A549 treated with DMSO at 1 μM for 4 hours (cell line): ENCODE measurements at places on chromosomes 5 and 9. TPM values are rescaled to one million over a fixed set of nuclear protein-coding genes. Genes with fewer than 3 reads are reported as not detected.

HSD17B4 gene
- 49.4 to 63.3 TPM (median 61.6 TPM) in 5 replicates for total RNA-seq

HSD17B3 gene
- 0.19 to 0.31 TPM in 2 of 5 replicates, not detected in the others for total RNA-seq

RNF44 gene
- total RNA-seq: 31.2 to 47.4 TPM (median 42.0 TPM) in 5 replicates

GLRA1 gene
- total RNA-seq: not detected in 5 replicates

SERF1A gene
- total RNA-seq: 0.60 to 1.5 TPM (median 0.86 TPM) in 5 replicates

HTR4 gene
- not detected in 5 replicates for total RNA-seq

ZNG1E gene
- 64.7 to 73.7 TPM (median 67.7 TPM) in 5 replicates for total RNA-seq

HAVCR1 gene
- total RNA-seq: 35.8 to 44.2 TPM (median 43.9 TPM) in 5 replicates

PCDHGA6 gene
- 0.19 to 0.39 TPM (median 0.26 TPM) in 5 replicates for total RNA-seq

BHMT2 gene
- not detected in 5 replicates for total RNA-seq

TMC1 gene
- total RNA-seq: 0.05 to 0.19 TPM in 2 of 5 replicates, not detected in the others

SPINK7 gene
- total RNA-seq: not detected in 5 replicates

BAAT gene
- 0.40 to 0.67 TPM (median 0.57 TPM) in 5 replicates for total RNA-seq

LCN9 gene
- total RNA-seq: not detected in 5 replicates

MUSK gene
- total RNA-seq: not detected in 5 replicates

EGFLAM gene
- total RNA-seq: 0.06 to 0.18 TPM (median 0.08 TPM) in 3 of 5 replicates, not detected in the others

SLC6A18 gene
- not detected in 5 replicates for total RNA-seq

PRPF4 gene
- total RNA-seq: 61.8 to 63.0 TPM (median 62.3 TPM) in 5 replicates

MEIKIN gene
- total RNA-seq: not detected in 5 replicates

WNT8A gene
- total RNA-seq: not detected in 5 replicates

NUTM2G gene
- total RNA-seq: 0.03 TPM in 1 of 5 replicates, not detected in the others

STKLD1 gene
- total RNA-seq: 0.55 to 1.5 TPM (median 1.1 TPM) in 5 replicates

ZNF454 gene
- not detected in 5 replicates for total RNA-seq

IFNK gene
- total RNA-seq: not detected in 5 replicates

ZDHHC12 gene
- 66.4 to 91.1 TPM (median 77.5 TPM) in 5 replicates for total RNA-seq

STARD4 gene
- total RNA-seq: 4.2 to 6.3 TPM (median 4.7 TPM) in 5 replicates

LRRC19 gene
- not detected in 5 replicates for total RNA-seq

TUSC1 gene
- 3.8 to 8.6 TPM (median 7.6 TPM) in 5 replicates for total RNA-seq

LTC4S gene
- total RNA-seq: 0.26 to 0.34 TPM in 2 of 5 replicates, not detected in the others

ST8SIA4 gene
- total RNA-seq: 0.36 to 0.91 TPM (median 0.74 TPM) in 5 replicates

GSN gene
- 43.8 to 47.3 TPM (median 46.3 TPM) in 5 replicates for total RNA-seq

GPRIN1 gene
- total RNA-seq: 7.3 to 10.3 TPM (median 9.4 TPM) in 5 replicates

GPX8 gene
- total RNA-seq: 37.5 to 49.4 TPM (median 44.5 TPM) in 5 replicates

NPR3 gene
- 20.3 to 25.7 TPM (median 23.2 TPM) in 5 replicates for total RNA-seq

FBN2 gene
- total RNA-seq: 14.1 to 21.8 TPM (median 20.7 TPM) in 5 replicates

C9orf72 gene
- 3.6 to 5.7 TPM (median 4.4 TPM) in 5 replicates for total RNA-seq

PTGS1 gene
- 1.3 to 1.7 TPM (median 1.5 TPM) in 5 replicates for total RNA-seq

CARTPT gene
- total RNA-seq: not detected in 5 replicates

LAMC3 gene
- 1.1 to 2.8 TPM (median 2.0 TPM) in 5 replicates for total RNA-seq

MSMP gene
- total RNA-seq: 0.23 to 0.38 TPM in 2 of 5 replicates, not detected in the others

OR13D1 gene
- total RNA-seq: not detected in 5 replicates

FOXD4 gene
- total RNA-seq: 0.27 to 0.58 TPM (median 0.47 TPM) in 5 replicates
